ENCODE measurements at places on chromosomes 6 and 20.

- no peak for DNase-seq
These were observed 152.4 kb upstream of the MLN start for GRCh38 chr6:33956206-33956605.

DNA sequence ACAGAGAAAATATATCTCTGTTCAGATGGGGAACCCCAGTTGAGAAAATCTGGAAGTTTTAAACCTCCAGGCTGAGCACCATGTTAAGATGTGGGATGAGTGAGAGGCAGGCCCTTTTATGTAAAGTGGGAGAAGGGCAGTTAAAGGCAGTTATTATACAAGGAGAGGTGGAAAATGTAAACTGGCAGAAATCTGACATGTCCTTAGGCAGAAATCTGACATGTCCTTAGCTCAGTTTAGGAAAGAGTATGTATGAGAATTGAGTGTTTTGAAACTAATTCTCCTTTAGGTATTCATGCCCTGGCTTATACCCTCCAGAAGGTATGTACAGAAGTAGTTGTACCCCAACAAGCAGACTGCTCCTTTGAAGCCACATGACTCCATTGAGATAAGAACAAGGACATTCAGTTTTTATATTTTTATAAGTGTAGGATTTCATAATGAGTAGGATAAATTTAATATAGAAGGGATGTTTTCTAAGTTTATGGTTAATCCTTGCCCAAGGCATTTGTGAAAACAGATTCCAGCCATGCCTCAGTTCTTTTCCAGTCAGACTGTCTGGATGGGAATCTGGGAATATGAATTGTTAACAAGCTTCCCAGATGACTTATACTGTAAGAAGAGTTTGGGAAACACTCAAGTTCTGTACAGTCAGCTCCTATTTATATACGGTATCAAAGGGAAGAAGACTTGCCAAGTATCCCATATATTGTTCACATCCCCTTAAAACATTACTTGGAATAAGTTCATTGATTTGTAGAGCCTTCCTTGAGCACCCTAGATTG lies 87.7 kb downstream of the SCAND1 start:
- peak; percentile 38 for DNase-seq

- DNase-seq, result no peak
These were observed 75.0 kb downstream of the SHLD1 start for GRCh38 chr20:5825130-5825719.

GRCh38 chr20:2260250-2260649 lies 35.6 kb upstream of the TGM3 start:
- peak; percentile 47 for DNase-seq

DNA sequence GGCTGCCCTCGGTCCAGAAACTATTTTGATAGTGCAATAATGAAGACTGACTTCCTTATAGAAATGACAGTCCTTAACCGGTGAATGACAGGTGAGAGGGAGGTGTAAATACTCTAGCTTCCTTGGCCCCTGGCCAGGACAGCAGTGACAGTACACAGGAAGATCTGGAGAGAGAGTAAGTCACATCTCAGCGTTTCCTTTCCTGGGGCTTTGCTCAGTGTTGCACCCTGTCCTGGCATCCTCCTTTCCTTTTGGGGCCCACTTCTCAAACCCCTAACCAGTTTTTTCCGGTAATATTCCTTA lies 336.9 kb downstream of the CD83 start:
- DNase-seq, result peak; percentile 24

GRCh38 chr6:165800337-165800736 lies 137.3 kb upstream of the PDE10A start:
- no peak for DNase-seq

All from epithelial cell of esophagus (primary cell).